ENCODE measurements at places on chromosomes 12 and 14.

- no peak for DNase-seq
These were observed 38.6 kb downstream of the MGST1 start for GRCh38 chr12:16385782-16386646.

DNA sequence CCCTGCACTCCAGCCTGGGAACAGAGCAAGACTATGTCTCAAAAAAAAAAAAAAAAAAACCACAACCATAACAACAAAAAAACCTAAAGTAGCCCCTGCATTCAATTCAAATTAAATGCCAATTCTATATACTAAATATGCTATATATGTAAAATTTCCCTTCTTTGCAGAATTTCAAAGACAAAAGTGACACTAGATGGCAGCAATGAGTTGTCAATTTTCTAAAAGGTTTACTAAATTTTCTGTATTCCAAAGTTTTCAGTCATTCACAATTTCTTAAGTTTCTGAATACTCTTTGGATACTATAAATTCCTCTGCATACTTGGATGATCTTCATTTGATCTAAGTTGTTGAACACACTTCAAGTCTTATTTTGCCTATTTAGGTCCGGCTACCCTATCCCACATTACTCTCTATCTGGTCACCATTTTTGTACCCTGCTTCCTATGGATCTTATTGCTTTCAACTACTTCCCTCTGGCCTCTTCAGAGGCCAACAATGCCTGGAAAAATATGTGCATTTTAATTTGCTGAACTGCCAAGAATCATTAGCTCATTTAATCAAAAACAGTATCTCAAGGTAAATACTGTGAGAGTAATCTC lies 27.9 kb downstream of the HNRNPC start:
- DNase-seq: no peak

DNA sequence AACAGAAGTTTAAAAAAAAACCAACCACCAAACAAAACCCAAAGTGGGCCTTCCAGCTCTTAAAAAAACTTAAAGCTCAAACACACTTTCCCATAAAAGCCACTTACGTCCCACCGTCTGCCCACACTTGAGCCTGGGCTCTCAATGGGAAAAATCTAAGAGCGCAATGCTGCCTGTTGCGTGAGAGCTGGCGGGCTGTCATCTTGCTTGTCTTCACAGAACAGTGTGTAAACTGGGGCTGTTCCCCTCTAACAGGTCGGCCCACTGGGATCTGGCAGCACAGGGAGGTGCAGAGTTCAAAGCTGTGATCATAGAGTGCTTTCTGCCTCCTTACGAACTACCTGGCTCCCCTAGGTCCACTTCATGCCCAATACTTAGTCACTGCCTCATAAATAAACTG lies 80.0 kb downstream of the DICER1 start:
- no peak for DNase-seq

DNA sequence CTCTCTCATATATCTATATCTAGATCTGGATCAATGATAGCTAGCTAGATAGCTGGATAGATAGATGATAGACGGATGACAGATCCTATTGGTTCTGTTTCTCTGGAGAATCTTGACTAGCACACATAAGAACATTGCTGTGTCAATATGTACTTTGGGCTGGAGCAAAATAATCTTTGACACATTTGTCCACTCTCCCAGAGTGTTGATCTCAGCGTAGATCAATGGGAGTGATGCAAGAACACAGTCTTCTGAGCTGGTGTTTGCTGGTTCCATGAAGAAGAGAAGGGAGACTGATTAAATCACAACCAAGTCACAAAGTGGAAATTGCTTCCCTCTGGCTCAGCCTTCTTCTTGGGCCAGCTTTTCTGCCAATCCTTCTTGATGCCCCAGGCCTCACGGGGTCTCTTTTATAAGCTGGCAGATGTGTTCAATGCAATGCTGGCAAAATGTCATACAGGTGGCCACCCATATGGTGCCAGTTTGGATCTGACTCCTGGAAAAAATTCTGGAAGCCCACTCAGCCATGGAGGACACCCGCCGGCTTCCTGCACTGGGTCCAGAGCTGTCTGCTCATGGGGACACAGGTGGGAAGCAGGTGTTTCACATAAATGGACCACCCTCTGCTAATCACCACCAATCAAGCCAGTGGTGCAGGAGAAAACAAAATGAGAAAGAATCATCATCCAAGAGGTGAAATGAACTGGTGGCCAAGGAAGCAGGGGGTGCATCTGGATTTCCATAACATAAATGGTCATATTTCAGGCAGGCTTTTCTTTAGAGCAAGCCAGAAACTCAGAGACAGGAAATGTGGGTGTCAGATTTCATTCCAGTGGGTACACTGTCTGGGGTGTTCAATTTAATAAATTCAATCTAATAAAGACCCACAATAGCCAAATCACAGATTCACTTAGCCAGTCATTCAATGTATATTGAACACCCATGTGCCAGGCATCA lies 310.3 kb downstream of the DPF3 start:
- no peak for DNase-seq

DNA sequence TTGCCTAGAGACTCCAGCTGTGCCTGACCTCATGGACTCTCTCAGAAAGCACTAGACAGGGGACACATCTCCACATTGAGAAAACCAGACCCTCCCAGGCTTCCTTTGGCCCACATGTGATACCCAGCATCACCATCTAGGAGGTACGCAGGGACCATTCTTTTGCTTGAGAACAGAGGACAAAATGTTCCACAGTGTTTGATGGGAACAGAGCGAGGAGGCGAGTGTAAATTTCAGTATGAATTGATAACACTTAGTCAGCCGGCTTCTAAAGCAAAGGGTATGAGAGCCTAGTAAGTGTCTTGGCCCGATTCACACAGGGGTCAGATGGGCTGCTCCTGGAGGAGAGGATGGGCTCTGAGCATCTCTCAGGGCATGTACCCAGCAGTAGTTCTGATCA lies 1052.4 kb downstream of the BCL11B start:
- no peak for DNase-seq

- peak; percentile 50 for DNase-seq
These were observed 7.8 kb downstream of the CTDSP2 start for GRCh38 chr12:57838594-57839302.

DNA sequence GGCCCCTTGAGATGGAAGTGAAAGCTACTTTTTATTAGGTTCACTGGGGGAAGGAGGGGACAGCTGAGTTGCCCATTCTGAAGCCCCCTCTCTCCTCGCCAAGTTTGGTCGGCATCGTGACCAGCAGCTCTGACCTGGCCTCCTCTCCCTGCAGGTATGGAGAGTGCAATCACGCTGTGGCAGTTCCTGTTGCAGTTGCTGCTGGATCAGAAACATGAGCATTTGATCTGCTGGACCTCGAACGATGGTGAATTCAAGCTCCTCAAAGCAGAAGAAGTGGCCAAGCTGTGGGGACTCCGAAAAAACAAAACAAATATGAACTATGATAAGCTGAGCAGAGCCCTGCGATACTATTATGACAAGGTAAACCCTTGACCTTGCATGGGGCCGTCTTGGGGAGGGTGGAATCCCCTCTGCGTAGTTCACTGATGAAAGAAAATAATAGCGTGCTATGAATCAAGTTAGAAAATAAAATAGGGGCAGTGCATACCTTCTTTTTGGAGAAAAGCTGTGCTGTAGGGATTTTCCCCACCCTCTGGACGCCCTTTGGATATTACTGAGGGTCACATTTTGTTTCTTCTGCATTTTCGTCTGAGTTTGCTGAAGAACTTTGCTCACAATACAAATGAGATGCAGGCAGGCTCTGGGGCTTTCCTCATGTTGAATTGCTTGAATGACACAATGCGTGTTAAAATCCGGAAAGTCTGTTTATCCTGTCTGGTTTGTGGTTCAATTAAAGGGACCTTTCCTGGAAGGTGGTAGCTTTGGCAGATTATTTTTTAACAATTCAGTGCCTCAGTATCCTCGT lies 29.4 kb downstream of the ELK3 start:
- DNase-seq: no peak

GRCh38 chr12:47017901-47018475 lies 61.4 kb upstream of the PCED1B start:
- DNase-seq: no peak

GRCh38 chr14:101215927-101216326 lies 312.4 kb upstream of the RTL1 start:
- DNase-seq: no peak
